ENCODE measurements at places on chromosomes 7 and 10. TPM values are rescaled to one million over a fixed set of nuclear protein-coding genes. Genes with fewer than 3 reads are reported as not detected.

DNA sequence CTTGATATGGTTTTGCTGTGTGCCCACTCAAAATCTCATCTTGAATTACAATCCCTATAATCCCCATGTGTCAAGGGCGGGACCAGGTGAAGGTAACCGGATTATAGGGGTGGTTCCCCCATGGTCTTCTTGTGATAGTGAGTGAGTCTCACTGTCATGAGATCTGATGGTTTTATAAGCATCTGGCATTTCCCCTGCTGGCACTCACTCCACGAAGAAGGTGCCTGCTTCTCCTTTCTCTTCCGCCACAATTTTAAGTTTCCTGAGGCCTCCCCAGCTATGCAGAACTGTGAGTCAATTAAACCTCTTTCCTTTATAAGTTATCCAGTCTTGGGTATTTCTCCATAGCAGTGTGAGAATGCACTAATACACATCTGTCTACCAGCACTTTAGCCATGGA lies 109.5 kb upstream of the SDK1 start:
- DNase-seq, result no peak

DNA sequence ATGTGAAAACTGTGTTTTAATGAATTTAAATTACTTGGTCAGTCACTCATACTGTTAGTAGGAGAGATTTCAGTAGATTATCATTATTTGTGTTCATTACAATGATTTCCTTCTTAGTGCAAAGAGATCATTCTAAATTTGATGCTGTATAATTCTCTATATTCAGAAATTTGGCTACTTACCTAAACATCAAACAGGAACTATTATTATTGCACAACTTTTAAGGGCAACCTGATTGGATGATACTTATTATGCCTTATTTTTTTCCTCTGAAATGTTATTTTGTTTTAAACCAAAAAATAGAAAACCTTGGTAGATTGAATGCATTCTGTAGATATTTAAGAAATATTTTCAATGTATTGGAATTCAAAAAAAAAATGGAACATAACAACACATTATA lies 436.4 kb upstream of the PCDH15 start:
- DNase-seq, result no peak

DNA sequence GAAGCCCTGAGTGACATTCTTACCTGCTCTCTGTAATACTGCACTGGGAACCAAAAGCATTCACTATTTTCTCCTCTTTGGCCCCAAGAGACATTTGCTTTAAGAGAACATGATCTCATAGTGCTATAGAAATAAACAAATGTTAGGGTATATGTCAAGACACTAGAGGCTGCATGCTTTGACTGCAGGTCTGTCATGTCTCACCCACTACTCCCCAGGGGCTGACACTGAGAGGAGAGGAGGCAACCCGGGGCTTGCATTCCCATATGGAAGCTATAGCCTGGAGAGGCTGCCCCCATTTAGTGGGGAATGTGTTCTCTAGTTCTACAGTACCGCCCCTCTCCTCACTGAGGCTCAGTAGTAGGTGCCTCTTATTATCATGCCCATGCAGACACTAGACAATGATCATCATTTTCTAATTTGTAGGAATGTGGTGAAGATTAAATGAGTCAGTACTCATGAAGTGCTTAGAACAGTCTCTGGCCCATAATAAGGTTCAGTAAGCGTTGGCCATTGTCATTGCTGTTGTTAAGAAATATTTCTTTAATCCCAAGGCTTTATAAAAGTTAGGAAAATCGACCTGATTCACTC lies 4.9 kb upstream of the SLF2 start:
- no peak for DNase-seq

DNA sequence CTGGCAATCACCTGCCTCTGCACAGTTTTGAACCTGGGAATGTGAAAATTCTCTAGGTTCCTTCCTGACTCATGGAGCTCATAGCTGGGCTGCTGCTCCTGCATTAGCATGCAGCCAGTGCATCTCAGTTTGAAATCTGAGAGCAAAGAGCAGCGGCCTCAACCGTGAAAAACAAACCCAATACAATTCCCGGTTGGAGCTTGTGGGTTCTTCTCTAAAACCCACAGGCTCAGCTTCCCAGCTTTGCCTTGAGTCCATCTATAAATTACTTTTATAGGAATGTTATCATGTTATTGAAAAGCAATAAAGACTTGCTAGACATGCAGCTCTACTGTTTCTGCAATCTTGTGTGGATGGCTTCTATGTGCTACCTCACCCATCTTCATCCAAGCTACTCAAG lies 191.7 kb downstream of the CXCL12 start:
- DNase-seq, result no peak

DNA sequence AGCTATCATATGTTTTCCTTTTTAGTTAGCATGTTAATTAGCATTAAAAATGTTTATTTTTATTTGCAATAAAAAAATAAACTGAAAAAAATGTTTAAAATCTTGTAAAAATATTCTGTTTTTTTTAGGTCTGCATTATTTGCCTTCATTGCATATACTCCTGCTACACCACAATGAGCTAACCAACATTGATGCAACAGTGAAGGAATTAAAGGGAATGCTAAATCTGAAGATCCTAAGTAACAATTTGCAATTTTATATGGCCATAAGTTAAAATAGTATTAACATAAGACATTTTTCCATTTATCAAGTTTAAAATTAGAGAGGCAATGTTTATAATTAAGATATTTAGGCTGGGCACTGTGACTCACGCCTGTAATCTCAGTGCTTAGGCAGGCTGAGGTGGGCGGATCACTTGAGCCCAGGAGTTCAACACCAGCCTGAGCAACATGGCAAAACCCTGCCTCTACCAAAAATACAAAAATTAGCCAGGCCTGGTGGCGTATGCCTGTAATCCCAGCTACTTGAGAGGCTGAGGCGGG lies 32.2 kb downstream of the LRRC72 start:
- DNase-seq, result no peak

GRCh38 chr10:113178771-113179170 lies 228.7 kb downstream of the TCF7L2 start:
- DNase-seq, result no peak

GRCh38 chr10:58237014-58237834 lies 30.5 kb downstream of the IPMK start:
- DNase-seq, result no peak

GRCh38 chr10:95508730-95509129 lies 52.4 kb downstream of the SORBS1 start:
- DNase-seq, result no peak

Gene OPN1SW
- not detected for total RNA-seq

Gene KCP
- 0.14 TPM for total RNA-seq

GRCh38 chr7:26429168-26429567 lies 137.5 kb downstream of the SNX10 start:
- no peak for DNase-seq

- DNase-seq, result no peak
Measured at GRCh38 chr7:149355390-149356048, 93.5 kb downstream of the ZNF783 start.

GRCh38 chr7:17690030-17690429 lies 250.3 kb downstream of the SNX13 start:
- no peak for DNase-seq

DNA sequence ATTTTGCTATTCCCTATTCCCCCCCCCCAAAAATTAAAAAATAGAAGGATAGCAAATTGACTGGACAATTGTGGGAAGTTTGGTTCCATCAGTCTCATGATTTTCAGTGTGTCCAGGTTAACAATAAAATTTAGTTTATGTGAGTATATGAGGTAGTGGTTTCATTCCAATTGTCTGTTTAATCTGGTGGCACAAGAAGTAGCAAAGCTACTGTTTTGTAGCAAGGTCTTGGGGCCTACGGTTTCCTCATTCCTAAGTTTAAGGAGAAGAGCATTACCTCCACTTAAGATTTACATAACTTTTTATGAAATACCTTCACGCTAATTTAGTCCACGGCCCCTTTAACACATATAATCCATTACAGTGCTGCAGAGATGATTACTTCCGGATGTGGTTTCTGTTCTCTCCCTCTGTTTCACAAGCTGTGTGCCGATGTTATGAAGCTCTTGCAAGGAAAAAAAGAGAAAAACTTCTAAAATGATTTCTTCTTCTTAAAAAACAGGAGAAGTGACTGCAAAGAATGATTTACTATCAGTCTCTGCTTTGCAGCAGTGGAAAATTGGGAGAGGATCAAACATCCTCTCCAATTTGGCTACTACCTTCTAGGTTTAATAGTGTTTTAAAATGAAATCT lies 32.7 kb upstream of the NPVF start:
- DNase-seq, result no peak

DNA sequence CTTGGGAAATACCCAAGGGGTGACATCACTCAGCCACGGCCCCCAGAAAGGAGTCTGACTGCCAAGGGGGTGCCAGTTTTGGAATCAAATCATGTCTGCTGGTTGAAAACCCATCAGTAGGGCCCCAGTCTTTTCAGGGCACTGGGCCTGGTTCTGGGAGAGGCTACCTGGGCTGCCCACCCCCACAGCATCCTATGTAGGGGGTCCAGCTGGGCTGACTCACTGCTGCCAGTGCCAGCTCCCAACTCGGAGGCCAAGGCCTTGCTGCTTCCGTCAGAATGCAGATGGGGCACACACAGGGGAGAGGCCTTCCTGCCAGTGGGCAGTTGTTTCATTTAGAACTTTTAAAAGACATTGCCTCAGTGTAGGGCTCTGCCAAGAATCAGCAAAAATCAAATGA lies 39.5 kb upstream of the DMBT1 start:
- no peak for DNase-seq

GRCh38 chr7:39016609-39017008 lies 38.9 kb downstream of the POU6F2 start:
- no peak for DNase-seq

Gene TMEM270
- total RNA-seq, result not detected

Gene VWDE
- 1.5 TPM for total RNA-seq

Gene CDHR1
- 0.91 TPM for total RNA-seq

All from activated naive CD8-positive, alpha-beta T cell treated with anti-CD3 and anti-CD28 coated beads for 36 hours (primary cell).